ENCODE measurements at places on chromosomes 5 and 9. TPM values are rescaled to one million over a fixed set of nuclear protein-coding genes. Genes with fewer than 3 reads are reported as not detected.

- peak; percentile 46 for DNase-seq
Observed at GRCh38 chr9:21995006-21995665, 545 bp downstream of the CDKN2B-AS1 start.

The TTC23L gene
- not detected for total RNA-seq

The CDK7 gene
- total RNA-seq = 75.5 TPM

DNA sequence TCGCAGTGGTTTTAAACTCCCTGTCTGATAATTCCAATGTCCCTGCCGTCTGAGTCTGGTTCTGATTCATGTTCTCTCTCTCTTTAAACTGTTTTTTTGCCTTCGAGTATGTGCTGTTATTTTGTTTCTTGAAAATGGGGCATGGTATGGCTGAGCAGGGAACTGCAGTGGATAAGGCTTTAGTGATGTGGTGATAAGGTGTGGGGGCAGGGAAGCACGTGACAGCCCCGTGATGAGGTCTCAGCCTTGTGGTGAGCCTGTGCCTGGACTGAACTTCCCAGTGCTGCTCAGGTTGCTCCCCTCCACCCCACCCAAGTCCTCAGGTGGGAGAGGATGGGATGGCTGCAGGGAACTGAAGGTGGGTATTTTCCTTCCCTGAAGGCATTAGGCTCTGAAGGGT, 5.5 kb upstream of the ZNF354B start:
- DNase-seq = no peak

The CCDC192 gene
- not detected for total RNA-seq

The ADAMTS12 gene
- total RNA-seq = 6.3 TPM

DNA sequence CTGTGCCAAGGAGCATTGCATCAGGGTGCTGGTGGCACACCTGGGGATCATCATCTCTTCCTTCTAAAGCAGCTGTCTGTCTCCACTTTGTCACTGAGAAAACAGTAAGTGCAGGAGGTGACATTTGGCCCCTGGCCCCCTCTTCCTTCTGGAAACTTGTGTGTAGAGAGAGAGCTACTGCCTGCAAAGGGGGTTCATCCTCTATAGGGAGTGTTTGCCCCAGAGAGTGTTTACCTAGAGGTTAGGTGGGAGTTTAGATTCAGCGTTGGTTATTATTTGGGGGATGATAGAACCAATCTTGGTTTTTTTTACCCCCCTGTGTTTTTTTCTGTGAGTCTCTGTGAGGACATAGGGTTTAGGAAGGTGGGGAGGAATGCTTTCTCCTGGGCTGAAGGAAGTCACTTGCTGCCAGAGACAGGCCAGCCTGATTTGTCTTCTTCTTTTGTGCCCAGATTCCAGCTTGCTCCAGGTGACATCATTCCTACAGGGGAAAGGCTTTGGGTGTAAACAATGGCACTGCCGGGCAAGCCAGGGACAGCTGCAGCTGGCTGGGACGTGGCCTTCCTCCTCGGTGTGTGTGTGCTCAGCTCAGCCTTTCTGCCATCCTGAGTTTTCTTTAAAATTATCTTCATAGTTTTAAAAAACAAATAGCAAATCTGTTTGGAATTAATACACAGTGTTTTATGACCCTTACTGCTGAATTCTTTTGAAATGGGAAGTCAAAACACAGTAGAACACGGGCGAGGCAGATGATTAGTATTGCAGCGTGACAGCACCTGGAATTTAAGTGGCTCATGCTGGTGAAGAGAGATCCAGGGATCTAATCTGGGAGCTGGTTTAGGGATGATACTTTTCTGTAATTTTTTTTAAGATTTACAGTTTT, 24.5 kb downstream of the PRRC2B start:
- DNase-seq = no peak

DNA sequence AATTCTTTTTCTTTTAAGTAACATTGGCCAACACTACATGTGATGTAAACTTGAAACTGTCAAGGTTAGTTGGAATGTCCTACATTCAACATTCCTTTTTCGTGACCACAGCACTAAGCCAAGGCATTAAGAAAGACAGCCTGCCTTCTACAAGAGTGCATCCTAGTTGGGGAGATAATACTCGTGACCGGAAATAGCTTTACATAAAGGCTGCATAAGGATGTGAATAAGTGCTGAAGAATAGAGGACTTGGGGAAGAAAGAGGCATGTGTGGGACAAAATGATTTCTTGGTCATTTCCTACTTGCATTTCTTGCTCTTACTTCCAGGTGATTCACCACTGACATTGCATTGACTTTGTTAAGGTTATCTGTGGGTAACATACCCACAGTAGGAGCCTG, 282.0 kb downstream of the DMRT2 start:
- DNase-seq = no peak
